ENCODE measurements at places on chromosomes 5 and 9.
A peak's percentile ranks its signal among the peaks of the same experiment; 100 is the strongest.

- no peak for DNase-seq
Measured at GRCh38 chr9:134164879-134165278, 515 bp upstream of the RNU6ATAC start.

GRCh38 chr9:14500705-14501104 is 186.8 kb upstream of the NFIB start:
- DNase-seq = no peak

DNA sequence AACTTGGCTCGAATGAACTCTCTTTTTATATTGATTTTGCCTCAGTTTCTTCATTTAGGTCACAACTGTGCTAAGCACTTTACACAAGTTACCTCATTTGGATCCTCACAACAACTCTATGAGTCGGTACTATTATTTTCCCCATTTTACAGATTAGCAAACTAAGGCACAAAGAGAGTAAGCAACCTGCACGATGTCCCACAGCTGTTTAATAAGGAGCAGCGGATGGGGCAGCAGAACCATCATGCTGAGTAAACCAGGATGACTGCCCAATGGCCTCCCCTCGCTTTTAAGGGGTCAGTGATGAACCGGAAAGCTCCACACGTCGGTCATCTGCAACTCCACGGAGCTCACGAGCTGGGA is 607 bp downstream of the PRELID2 start:
- no peak for DNase-seq

DNA sequence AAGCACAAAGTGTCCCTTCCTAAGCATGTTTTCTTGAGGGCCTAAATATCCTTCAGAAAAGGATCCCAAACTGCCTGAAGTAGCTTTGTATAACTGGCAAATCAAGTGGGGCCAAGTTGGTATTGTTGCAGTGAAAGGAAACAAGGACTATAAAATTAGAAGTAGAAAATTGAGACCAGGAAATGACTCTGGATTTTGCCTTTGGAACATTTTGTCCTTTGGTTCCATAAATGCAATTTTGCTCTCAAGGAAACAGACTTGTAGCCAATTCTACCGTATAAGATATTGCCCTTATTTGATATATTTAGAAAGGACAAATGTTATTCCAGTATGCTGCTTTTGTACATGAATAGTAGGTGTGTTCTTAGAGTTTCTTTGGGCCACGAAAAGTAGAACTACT is 34.4 kb downstream of the RABGAP1 start:
- no peak for DNase-seq

GRCh38 chr5:138905541-138905940 is 30.4 kb upstream of the LRRTM2 start:
- DNase-seq = no peak

DNA sequence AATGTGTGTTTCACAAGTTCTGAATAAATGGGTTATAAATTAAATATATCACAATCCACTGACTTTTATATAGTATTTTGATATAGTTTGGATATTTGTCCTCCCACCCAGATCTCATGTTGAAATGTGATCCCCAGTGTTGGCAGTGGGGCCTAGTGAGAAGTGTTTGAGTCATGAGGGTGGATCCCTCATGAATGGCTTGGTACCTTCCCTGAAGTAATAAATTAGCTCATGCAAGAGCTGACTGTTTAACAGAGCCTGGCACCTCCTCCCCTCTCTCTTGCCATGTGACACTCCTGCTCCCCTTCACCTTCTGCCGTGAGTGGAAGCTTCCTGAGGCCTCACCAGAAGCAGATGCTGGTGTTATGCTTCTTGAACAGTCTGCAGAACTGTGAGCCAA is 127.9 kb upstream of the PALM2AKAP2 start:
- no peak for DNase-seq

DNA sequence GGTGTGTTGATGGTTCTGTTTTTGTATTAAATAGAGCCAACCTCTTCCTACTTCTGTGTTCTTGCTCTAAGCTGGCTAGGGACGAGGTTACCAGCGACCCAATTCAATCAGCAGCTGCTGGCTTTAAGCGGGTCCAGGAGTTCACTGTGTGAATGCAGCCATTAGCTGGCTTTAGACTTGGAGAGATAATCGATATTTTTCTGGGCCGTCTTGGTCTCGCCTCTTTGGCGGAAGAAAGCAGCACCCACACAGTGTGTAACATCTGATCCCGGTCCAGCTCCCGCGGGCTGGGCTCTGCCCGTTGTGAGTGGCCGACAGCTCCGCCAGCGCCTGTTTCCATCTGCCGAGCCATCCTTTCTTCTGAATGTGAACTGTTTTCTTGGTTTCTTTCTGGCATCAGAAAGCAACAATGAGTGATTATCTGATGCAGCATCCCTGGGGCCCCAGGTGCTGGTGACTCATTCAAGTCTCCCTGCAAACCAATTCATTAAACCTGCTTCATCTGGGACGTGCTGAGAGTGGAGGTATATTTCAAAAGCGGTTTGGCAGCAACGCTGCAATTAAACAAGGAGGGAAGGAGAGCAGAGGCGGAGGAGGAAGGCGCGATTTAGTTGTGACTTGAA is 90.8 kb upstream of the IRX4 start:
- no peak for DNase-seq

GRCh38 chr9:90658783-90659182 is 16.2 kb upstream of the DIRAS2 start:
- DNase-seq = no peak

- no peak for DNase-seq
Measured at GRCh38 chr5:35789732-35790456, 66.8 kb upstream of the IL7R start.

DNA sequence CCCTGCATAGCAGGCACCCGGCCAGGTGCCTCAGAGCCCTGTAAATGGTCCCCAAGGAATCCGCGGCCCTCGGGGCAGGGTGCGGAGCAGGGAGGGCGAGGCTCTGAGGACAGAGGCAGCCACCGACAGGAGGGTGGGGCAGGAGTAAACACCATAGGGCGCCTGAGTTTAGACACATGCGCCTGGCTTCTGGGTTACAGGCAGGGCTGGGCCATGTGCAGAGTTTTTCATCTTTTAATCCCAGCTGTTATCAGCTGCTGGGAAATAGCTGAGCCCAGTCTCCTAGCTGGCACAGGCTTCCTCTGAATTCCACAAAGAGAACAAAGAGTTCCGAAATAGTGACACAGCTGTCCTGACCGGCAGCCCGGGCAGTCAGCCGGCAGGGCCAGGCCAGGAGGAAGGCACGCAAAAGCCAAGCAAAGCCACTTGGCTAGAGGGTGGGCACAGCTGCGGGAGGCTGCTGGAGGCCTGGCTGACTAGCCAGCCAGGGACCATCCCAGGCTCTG is 98.9 kb upstream of the PHYKPL start:
- no peak for DNase-seq

- DNase-seq = no peak
Measured at GRCh38 chr5:39189292-39189955, 29.9 kb downstream of the FYB1 start.

DNA sequence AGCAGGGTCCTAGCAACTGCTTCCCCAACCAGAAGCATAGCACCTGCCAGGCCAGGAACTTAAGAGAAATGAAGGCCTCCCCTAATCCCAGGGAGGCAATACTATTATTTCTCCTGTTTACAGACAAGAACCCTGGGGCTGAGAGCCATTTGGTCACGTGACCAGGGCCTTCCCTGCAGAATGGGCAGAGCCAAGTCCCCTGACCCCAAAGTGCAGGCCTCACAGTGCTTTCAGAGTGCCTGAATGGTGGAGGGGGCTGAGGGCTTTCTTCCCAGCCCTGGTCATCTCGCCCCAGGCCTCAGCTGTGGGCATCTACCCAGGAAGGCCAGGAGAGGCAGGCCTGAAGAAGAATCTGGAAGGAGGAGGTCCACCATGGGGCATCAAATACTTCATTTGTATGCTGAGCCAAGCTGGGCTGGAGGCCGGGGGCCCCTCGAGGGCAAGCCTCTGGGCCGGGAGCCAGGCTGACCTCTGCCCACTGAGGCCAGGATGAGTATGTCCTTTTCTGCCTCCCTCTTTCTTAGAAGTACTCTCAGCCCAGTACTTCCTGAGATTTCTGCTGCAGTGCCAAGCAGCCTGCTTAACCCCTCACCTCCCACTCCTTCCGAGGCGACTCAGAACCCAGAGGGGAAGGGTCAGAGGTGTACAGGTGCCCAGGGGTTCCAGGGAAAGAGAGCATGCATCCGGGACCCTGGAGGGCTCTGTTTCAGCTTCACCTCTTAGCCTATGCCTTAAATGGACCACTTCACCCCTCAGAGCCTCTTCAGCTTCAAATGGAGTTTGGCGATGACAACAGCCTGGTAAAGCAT is 18.9 kb upstream of the DUSP1 start:
- no peak for DNase-seq

GRCh38 chr9:93809204-93809940 is 145.8 kb downstream of the BARX1 start:
- no peak for DNase-seq

- DNase-seq = no peak
Measured at GRCh38 chr5:37197340-37198050, 51.7 kb downstream of the CPLANE1 start.

GRCh38 chr9:95516734-95517558 is at the start of gene PTCH1:
TSS of gene PTCH1 (minus strand) at chr9:95516971.
- no peak for DNase-seq

GRCh38 chr9:15711931-15712330 is 159.1 kb downstream of the CCDC171 start:
- DNase-seq = no peak

DNA sequence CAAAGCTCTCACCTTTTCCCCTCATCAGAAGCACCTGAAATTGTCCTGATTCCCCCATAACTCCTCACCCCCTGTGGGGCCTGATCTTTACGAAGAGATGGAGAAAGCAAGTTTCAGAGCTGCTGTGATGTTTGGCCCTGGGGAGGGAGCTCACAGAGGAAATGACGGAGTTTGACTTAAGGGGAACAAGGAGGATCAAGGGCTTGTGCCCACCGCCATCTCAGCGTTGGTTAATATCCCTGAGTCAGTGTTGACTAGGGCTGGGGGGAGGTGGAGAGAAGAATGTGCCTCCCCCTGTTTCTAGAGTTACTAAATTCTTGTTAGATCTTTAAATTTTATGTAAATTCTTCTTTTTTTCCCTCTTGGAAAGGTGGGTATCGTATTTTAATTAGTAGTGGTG is 27.8 kb downstream of the FGF18 start:
- DNase-seq = no peak

GRCh38 chr5:91378752-91379211 is 4.3 kb downstream of the ARRDC3 start:
- no peak for DNase-seq

DNA sequence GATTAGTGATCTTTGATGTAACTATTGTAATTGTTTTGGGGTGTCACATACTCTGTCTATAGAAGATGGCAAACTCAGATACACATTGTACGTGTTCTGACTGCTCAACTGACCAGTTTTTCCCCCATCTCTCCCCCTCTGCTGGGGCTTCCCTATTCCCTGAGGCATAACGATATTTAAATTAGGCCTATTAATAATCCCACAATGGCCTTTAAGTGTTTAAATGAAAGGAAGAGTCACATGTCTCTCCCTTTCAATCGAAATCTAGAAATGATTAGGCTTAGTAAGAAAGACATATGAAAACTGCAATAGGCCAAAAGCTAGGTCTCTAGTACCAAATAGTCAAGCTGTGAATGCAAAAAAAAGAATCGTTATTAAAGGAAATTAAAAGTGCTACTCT is 265.6 kb downstream of the TMEM232 start:
- DNase-seq = no peak

DNA sequence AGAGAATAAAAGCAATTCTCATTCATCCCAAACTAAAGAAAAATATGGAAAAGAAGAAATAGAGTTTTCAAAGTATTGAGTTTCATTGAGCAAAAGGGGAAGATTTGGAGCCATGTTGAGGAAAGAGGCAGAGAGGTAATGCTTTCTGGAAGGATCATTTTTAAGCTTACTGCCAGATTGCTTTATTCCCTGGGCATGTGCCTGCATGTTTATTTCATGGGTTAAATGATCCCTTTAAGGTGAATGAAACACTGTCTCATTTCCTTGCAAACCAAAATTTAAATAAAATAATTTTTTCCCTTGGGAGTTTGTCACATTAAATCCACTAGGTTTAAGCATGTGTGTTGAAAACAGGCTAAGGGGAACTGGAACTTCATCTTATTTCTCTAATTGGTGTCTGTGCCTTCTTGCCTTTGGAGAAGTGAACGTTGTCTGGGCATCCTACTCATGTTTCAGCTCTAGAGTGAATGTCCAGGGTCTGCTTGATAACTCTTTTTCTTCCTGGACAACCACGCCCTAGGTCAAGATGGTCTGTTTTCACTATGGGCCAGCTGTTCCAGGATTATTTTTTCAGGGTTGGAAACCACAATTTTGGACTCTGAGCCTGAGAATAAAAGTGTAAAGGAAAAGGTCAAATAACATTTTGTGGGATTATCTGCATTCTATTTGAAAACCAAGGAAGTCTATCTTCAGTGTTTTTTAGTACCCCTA is 114.1 kb upstream of the ELL2 start:
- no peak for DNase-seq

GRCh38 chr9:111599092-111599954 is at the start of gene PTGR1:
TSS of gene PTGR1 (minus strand) at chr9:111599647. CDS start at chr9:111597422, 2,225 bp downstream.
- DNase-seq = peak; percentile 35

- no peak for DNase-seq
Measured at GRCh38 chr5:88288528-88289197, 20.0 kb upstream of the TMEM161B start.

GRCh38 chr5:171413153-171413910 is 6.1 kb upstream of the FGF18 start:
- DNase-seq = no peak

- no peak for DNase-seq
Measured at GRCh38 chr5:142813220-142813619, 43.0 kb downstream of the ARHGAP26 start.

DNA sequence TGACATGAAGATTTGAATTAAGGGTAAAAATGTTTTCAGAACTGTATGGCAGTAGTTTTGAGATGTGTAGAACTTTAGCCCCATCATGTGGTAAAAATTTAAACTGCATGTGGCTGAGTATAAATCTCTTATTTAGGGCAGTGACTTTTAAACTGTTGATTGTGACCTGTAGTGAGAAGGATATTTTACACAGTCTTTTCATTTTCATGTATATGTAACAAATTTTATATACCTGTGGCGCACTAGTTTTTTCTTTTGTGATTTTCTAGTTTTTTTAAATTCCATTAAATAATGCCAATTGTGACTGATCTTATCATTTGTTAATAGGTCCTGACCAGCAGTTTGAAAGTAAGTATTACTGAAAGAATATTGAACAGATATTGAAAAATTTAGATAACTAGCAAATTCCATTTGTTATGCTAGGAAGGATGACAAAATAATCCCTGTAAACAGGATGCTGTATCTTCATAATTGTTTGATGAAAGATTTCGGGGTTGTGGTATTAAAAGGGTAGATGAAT is 47.2 kb downstream of the GPBP1 start:
- DNase-seq = peak; percentile 59

- DNase-seq = no peak
Measured at GRCh38 chr9:107569174-107569573, 79.6 kb upstream of the KLF4 start.

- no peak for DNase-seq
Measured at GRCh38 chr5:6410421-6410820, 32.1 kb upstream of the MED10 start.

DNA sequence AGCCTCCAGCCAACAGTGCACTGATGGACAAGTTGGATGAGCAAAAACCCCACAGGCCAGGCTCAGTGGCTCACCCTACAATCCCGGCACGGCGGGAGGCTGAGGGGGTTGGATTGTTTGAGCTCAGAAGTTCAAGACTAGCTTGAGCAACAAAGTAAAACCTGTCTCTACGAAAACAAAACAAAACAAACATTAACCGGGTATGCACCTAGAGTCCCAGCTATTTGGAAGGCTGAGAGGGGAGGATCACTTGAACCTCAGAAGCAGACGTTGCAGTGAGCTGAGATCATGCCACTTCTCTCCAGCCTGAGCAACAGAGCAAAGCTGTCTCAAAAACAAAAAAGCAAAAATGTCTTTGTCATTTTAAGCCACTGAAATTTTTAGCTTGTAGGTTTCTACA is 55.1 kb upstream of the DMRT1 start:
- DNase-seq = peak; percentile 21
